ENCODE measurements at places on chromosomes 11 and 22. TPM values are rescaled to one million over a fixed set of nuclear protein-coding genes. Genes with fewer than 3 reads are reported as not detected.

The MICAL3 gene
- total RNA-seq: 44.2 TPM

DNA sequence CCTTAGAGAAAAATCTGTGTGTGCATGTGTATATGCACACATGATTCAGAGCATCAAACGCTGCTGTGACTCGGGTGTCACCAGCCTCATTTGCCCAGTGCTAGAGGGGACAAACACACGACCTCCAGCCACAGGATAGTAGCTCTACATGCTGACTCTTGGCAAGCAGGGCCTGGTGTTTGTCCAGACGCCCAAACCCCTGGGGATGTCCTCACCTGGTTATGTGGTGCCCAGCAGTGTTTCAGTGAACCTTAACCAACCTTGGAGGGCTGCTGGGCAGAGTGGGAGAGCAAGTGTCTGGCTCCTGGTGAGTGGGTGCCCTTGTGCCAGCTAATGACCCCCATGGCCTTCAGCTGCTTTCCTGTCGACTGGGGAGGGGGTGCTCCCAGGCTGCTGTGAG lies 26.7 kb downstream of the IGLL1 start:
- DNase-seq: no peak

DNA sequence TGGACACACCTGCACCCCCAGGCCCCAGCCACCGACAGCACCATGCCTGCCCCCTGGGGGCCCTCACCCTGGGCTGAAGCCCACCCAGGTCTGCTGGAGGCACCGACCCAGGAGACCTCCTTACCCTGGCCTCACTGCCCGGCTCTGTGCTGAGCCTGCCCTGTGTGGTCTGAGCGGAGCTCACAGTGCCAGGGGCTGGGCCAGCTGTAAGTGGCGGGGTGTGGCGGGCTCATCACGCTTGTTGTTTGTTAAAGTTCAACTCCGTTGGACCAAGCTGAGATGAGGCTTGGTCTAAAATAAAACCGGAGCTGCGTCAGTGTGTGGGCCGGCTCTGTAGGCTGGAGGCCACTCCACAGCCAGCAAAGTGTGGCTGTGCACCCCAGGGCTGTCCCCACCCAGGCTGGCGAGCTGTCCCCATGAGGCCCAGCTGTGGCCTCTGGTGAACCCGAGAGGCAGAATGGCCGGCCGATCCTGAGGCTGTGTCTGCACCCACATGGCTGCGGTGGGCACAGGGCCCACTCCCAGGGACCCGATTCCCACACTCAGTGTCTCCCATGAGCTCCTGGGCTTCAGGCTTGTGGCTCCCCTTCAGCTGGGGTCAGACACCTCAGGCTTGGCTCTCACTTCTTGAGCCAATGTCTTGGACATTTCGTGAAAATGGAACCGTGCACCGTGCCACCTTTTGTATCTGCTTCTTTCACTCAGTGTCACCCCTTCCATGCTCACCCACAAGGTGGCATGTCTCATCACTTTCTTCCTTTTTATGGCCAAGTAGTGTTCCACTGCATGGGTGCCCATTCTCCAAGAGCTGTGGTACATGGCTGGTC lies 137.9 kb downstream of the CTTN start:
- DNase-seq: no peak

The PARVA gene
- 144 TPM for total RNA-seq

DNA sequence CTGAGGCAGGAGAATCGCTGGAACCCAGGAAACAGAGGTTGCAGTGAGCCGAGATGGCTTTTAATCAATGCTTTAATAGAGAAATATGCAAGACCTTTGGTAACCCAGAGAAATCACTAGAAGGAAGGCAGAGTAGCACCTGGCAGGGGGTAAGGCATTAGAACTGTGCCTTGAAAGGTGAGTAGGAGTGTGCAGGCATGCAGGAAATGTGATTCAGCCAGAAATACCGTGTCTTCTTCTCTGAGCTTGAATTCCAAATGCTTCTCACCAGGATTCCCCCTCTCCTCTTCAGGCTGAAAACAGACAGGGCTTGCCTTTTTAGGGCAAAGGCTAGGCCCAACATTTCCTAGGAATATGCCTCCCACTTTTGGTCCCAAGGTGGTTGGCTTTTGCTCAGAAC lies 51.0 kb downstream of the OR4D9 start:
- no peak for DNase-seq

- DNase-seq: no peak
These were observed 1.8 kb upstream of the KRTAP5-4 start for GRCh38 chr11:1623716-1624115.

- DNase-seq: no peak
These were observed 892.1 kb downstream of the LRRC4C start for GRCh38 chr11:40567392-40567791.

The RASSF10 gene
- not detected for total RNA-seq

Measured in osteocyte (in vitro differentiated cells).